ENCODE measurements at places on chromosomes 2 and 18.

DNA sequence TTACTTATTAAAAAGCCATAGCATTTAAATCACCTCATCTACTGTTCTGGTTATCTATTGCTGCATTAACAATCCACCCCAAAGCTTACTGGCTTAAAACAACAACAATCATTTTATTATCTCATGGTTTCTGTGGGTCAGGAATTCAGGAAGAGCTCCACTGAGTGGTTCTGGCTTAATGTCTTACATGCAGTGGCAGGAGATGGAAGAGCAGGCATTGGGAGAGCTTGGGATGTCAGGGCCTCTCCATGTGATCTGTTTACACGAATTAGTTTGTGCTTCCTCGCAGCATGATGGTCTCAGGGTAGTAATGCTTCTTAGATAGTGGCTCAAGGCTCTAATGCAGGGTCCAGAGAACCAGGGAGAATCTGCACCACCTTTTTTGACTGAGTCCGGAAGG lies 14.4 kb upstream of the REL start:
- no peak for DNase-seq

DNA sequence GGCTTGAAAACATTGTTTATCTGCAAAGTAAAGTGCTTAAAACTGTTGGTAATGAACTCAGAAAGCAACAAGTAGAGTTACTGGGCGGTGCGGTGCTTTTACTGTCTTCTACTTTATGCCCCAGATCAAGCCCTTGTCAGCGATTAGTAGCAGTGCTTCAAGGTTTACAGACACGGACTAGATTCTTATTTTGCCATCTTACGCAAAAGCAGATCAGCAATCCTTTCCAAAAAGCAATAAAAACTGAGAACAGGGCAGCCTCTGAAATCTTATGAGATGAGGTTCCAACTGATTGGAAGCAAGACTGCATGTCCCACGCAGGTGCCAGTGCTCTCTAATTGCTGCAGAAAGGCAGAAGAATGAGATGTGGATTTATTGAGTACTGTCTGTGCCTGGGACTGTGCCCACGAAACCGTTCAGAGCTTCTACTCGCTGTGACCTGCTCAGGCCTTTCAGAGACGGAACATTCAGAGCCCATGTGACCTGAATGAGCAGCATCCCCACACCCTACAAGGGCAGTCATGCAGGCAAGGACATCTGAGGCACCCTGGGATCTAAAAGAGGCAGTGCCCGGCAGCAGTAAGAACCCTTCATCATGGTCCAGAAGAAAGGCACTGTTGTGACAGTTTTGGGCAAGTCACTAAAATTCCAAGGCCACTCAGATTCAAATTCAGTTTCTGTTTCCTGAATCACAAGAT lies 15.7 kb downstream of the COL4A3 start:
- DNase-seq = no peak

- no peak for DNase-seq
Observed at GRCh38 chr2:10279946-10280463, 22.7 kb upstream of the HPCAL1 start.

GRCh38 chr2:137957033-137957432 lies 7.2 kb upstream of the HNMT start:
- DNase-seq = no peak

- no peak for DNase-seq
Observed at GRCh38 chr2:181103659-181104058, 123.3 kb downstream of the UBE2E3 start.

GRCh38 chr2:202033317-202034248 lies at the start of gene FZD7:
Gene FZD7, plus strand, starts transcription at chr2:202033855. Its CDS starts 793 bp downstream, at chr2:202034648.
- DNase-seq = peak; percentile 97

DNA sequence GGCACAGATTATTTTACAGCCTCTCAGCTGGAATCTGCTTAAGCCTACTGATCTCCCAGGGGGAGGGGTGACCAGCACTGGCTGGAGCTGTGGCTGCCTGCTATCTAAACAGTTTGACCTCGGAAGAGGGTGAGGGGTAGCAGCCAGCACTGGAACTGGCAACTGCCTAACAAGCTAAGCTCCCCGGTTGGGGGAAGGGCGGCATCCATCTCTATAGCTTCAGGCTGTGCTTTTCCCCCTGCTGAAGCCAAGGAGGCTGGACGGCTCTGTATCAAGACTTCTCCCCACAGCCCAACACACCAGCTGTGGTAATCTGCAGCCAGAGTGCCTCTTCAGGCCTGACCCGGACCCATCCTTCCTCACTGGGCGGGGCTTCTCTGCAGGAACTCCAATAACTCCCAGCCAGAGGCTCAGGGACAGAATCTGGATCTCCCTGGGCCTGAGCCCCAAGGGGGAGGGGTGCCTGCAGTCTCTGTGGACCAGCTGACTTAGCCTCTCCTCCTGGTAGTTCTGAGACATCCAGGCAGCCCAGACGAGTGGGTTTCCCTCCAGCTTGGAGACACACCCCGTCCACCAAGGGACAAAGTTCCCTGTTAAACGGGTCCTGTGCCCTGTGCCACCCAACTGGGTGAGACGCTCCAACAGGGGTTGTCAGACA lies 560.2 kb downstream of the LRP1B start:
- peak; percentile 60 for DNase-seq

GRCh38 chr18:65215865-65216466 lies 534.8 kb upstream of the CDH7 start:
- no peak for DNase-seq

DNA sequence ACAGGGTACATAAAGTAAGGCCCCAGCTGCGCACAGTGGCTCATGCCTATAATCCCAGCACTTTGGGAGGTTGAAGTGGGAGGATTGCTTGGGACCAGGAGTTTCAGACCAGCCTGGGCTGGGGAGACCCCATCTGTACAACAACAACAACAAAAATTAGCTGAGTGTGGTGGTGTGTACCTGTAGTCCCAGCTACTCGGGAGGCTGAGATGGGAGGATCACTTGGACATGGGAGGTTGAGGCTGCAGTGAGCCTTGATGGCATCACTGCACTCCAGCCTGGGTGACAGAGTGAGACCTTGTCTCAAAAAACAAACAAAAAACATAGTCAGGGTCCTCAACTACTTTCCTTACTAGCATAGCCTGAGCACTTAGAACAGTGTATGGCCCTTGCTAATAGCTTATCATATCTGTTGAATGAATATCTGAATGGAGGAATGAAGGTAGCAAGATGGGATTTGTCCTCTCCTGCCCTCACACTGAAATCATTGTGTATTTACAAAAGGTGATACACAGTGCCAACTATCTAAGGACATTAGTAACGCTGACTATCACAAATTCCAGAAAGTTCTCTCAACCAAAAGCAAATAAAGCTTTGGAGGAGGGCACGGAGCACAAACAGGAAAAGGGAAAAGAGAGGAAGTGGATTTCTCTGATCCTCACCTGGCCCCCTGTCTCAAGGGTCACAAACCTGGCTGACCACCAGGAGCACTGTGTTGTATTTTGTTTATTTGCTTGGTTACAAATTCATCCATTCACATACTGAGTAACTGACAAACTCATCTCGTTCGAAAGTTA lies 38.1 kb downstream of the L3MBTL4 start:
- DNase-seq = no peak

DNA sequence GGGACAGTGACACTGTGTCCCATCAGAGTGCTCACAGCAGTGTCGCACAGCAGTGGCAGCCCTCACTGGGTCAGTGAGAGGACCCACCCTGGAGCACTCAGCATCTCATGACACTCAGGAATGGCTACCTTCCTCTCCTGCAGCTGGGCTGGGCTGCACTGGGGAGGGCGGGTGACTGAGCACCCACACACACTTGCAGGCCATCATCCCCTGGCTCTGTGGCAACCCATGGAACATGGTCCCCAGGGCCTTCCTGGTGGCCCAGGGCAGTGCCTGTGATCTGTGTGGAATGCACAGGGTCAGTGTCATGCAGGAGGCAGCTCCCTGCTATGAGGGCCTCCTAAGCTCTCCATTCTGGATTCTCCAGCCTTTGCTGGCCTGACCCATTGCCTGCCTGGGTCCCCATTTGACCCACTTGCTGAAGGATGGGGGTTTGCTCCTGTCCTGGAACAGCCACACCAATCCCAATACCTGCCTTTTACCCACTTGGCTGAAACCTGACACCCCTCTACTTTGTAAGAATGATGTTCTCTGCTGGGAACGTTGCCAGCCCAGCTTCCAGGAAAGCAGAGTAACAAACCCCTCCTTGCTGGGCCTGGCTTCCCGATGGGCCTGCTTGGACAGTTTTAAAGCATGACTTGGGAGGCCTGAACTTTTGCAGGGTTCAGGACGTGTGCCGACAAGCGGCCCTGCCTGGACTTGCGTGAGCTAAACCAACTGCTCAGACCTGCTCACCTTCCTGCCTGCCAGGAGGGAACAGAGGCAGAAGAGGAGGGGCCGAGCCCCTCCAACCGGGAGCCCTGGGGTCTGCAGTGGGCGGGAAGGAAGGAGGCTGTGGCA lies 13.7 kb downstream of the HS6ST1 start:
- peak; percentile 58 for DNase-seq

DNA sequence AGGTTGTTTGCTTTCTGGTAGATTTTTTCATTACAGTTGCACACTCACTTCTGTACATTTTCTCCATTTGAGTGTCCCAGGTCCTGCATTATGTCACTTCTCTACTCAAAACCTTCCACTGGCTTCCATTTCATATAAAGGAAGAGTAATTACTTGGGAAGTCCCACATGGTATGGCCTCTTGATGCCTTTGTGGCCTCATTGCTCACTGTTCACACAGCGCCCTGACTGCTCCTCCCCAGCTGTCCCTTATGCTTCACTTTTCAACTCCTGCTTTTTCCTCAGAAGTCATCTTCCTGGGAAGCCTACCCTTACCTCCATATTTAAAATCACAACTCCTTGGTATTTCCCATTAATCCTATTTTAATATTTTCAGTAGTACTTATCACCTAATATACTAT lies 24.7 kb downstream of the GULP1 start:
- peak; percentile 4 for DNase-seq

DNA sequence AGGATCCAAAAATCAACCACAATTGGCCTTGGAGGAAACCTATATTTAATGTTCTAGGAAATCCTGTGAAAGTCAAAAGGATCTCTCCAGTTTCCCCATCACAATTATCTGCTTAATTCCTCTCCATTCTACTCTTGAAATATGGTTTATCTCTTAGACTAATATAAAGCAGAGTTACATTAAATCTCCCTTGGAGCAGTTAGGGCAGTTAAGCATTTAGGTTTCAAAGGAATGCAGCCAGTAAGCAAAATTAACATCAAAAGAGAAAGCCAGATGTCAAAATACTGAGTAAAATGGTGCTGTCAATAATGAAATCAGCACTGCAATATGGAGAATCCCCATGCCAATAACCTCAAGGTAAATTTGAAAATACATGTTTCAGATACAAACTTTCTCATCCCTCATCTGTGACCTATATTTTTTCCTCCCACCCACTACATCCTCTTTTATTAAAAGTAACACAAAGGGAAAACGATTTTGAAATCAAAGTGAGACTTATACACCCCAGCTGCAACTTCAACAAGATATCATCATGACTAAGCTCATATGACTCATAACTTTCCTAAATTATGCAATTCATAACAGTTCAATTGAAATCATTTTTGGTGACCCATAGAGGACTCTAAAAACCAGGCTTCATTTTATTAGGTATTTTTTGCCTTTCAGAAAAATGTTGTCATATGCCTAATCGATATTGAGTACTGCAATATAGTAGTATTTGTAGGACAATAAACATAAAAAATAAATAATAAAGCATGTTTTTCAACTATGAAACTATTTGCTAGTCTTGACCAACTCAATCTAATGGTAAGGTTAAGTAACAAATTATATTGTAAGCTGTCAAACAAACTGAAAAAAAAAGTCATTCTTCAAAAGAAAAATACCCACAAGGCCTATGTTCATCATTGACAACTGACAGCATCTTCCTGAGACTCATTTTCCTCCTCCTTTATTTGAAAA lies 3.1 kb downstream of the ADAM17 start:
- DNase-seq = no peak

DNA sequence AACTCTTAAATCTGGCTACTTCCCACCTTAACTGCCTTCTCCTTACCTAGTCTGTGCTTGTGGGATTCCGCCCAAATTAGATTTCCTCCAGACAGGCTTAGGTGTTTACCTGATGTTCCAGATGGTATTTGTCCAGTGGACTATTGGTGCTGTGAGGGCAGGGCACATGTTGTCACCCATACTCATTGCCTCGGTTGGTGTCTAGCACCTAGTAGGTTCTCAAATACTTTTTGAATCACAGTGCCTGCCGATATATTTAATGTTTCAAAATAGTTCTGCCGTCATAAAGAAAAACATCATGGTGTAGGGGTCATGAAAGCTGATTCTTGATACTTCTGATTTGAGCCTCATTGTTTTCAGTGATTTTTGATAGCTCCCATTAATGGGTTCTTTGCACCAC lies 1.1 kb downstream of the SEPTIN2 start:
- DNase-seq = no peak

DNA sequence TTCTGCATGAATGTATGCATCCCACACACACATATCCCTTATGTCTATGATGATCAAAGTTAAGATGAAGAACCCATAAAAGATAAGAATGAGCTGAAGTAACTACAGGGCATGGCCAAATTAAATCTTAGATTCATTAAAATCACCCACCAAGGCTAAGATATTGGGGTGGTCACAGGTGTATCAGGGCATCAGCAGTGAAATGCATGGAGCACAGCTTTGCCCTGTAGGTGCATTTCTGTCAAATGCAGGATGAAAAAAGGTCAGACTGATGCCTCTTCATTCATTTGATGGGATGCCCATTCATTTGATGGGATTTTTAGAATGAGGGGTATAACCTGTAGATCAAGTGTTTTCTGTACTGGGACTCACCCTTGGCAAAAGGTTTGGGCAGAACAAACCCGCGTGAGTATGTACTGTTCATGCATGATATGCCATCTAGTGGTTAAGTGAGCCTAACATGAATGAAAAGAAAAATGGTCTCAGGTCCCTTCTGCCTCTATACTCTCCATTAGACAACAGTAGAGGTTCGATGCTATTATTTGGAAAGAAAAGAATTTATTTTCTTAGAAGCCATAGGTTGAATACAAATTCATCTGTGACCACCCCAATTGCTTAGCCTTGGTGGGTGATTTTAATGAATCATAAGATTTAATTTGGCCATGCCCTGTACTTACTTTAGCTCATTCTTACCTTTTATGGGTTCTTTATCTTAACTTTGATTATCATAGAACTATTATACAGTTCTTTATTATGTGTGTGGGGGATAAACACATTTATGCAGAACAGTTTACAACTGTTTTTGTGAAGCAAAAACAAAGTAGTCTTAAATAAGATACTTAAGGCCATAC lies 43.2 kb upstream of the NOSTRIN start:
- peak; percentile 60 for DNase-seq

DNA sequence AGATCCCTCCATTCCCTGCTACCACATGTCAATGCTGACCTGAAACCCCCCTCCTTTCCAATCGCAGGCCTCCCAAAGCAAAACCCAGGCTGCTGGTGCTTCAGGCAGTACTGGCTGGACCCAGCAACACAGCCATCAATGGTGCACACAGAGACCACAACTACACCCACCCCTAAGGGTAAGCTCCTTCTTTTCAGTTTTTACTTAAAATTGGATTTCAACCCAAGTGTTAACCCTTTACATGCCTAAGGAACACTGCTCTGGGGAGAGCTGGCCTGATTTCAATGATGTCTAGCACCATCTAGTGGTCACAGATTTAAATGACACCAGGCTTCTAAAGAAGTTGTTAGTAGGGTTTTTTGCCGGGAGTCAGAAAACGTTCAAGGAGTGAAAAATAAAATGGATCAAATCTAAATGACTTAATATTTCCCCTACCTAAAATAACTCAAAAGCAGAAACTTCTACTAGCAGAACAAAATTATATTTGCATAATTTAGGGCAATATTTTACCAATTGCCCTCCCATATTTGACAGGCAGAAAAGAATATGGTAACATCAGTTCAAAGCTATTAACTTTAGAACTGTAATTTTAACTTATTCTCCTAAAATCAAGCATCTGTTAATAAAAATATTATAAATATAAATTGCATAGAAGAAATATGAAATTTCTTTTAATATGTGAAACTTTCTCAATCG lies 24.6 kb downstream of the FECH start:
- DNase-seq = peak; percentile 84

GRCh38 chr2:159609811-159610549 lies 6.4 kb downstream of the BAZ2B start:
- DNase-seq = peak; percentile 26
